ENCODE measurements at places on chromosomes 7 and 10.

- DNase-seq = no peak
Observed at GRCh38 chr7:69908454-69908853, 310.2 kb downstream of the AUTS2 start.

DNA sequence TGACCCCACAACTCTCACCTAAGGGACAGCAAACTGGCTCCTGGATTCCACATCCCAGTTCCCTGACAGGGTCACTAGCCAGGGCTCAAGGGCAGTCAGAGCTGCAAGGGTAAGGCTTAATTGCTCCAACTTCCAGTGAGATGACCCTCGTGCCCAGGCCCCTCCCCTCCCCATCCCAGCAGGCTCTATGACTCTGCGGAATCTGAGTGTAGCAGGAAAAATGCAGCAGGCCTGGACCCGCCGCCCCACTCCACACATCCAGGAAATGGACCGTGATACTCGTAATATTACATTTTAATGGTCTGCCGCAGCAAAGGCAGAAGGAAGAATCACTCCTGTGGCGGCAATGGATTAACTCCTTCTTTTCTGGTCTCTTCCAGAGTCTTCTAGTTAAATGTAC, 91.7 kb upstream of the CHST15 start:
- DNase-seq = no peak

- no peak for DNase-seq
Observed at GRCh38 chr10:29719281-29719675, 84.5 kb upstream of the SVIL start.

DNA sequence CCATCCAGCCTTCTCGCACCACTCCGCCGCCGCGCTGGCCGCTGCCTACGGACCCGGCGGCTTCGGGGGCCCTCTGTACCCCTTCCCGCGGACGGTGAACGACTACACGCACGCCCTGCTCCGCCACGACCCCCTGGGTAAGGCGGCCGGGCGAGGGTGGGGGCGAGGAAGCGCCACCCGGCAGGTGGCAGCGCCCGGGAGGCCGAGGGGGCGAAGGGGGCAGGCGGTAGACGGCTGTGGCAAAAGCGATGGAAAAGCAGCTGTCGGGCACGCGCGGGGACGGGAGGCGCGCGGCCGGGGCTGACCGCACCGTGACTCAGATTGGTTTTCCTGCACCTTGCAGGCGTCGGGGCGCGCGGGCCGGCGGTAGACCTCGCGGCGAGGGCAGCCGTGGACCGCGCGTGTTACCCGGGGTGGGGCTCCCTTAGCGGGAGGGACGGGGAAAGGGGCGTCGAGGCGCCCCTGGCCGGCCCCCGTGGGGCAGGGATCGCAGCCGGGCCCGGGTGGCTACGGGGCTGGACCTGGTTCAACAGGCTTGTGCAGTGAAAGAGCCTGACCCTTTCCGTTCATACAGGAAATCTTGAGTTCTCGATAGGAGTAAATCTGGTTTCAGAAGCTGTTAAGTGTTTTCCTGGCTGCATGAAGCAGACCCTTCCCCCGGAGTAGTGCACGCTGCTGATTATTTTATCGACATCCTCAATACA, 608 bp downstream of the HHEX start:
- peak; percentile 85 for DNase-seq

DNA sequence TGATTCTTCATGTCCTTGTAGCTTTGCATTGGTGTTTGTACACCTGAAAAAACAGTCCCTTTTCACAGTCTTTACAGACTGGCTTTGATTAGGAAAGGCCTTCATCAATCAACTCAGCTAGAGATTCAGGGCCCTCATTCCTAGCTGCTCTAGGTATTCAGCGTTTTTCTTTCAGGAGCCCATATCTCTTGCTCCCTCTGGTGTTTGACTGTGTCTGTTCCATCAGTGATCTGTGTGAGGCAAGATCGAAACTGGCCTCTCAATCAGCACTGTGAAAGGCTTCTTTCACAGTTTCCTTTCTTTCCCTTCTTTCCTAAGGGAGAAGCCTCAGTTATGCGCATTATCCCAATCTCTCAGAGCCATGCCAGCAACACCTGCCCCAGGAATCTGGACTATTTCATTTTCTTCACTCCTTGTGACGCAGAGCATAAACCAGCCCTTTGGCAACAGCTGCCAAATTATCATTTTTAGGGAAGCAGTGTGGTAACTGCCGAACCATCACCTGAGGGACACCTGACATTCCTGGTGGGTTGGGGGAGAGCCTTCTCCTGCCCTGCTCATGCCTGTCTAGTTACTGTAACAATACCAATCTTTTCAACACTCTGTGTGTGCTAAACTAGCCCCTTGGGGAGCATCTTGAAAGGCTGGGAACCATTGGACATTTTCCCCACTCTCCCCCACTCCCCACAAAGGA, 75.7 kb upstream of the CCDC71L start:
- DNase-seq = no peak

DNA sequence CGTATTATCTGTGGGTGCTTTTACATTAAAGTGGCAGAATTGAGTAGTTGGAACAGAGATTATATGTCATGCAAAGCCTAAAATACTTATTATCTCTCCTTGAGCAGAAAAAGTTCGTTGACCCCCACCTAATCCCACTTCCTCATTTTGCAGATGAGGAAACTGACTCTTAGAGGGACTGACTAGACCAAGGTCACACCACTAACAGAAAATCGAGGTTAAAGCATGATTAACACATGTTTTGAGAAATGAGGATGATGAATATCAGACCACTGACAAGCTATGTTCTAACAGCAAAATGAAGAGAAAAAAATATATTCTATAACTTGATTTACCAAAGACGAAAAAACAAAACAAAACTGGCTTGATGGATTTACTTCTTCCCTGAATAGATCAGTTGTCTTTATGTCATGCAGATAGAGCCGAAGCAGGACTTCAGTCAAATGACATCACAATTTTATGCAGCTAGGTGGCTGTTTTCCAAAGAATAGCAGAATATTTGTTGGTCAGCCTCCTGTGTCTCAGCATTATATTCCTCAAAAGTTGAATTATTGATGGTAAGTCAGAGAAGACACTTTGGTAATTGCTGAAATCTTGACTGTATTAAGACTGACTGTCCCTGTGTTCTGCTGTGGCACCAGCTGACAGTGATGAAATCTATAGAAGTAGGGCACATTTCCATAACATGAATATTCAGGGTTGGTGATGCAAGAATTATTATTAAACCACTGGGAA, 24.2 kb upstream of the SMIM30 start:
- DNase-seq = no peak

- DNase-seq = peak; percentile 91
Observed at GRCh38 chr7:50212666-50213621, 91.6 kb upstream of the IKZF1 start.

DNA sequence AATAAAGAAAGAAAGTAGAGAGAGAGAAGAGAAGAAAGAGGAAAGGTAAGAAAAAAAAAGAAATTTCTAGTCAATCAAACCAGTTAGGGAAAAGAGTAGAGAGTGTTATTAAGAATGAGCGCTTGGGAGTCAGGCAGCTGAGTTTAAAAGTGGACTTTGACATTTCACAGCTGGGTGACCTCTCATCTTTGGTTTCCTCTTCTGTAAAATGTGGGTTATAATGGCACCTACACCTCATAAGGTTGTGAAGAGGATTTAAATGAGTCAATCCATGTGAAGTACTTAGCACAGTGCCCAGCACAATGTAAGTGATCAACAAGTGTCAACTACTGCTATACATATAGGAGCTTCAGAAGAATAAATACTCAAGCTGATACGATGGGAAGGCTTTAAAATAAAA, 12.2 kb downstream of the HOXA1 start:
- no peak for DNase-seq

GRCh38 chr10:50275650-50276235, 24.4 kb upstream of the ASAH2 start:
- peak; percentile 11 for DNase-seq

GRCh38 chr7:2460188-2460587, 16.0 kb downstream of the GRIFIN start:
- DNase-seq = no peak

DNA sequence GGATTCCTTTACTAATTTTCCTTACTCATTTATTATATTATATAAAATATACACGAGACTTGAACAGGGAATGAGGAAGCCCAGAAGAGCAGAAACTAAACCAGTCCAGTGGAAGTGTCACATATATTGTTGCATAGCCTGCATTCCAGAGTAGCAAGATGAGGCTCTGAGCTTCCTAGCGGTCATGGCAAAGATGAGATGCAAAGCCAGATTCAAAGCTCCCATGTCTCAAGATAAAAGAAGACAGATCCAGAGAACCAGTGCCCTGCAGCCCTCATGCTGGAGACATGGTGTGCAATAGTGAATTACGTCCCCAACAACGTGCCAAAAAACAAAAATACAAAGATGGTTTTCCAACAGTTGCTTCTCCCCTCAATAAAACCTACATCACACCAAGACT, 59.7 kb downstream of the COBL start:
- DNase-seq = no peak

GRCh38 chr10:102962267-102962666, 44.2 kb downstream of the CNNM2 start:
- DNase-seq = no peak

GRCh38 chr7:107049971-107050532, 5.5 kb downstream of the PRKAR2B start:
- no peak for DNase-seq

- DNase-seq = no peak
Observed at GRCh38 chr10:1141261-1141660, 85.1 kb downstream of the WDR37 start.

DNA sequence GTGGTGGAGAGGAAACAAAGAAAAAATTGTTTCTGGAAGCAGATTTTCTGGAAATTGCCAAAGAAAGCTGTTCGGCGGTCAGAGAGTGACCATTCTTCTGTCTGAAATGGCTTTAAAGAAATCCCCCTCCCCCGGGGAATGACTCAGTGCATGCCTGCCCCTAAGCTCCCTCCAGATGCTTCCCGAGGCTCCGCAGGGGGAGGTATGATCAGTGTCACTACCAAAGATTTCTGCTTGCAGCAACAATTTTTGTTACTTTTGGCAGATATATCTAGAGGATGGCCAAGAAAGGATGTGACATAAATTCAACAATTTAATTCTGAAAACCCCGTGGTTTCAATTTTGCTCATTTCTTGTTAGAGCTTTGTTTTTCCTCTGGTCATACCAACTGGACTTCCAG, 163.9 kb downstream of the JCAD start:
- DNase-seq = no peak

DNA sequence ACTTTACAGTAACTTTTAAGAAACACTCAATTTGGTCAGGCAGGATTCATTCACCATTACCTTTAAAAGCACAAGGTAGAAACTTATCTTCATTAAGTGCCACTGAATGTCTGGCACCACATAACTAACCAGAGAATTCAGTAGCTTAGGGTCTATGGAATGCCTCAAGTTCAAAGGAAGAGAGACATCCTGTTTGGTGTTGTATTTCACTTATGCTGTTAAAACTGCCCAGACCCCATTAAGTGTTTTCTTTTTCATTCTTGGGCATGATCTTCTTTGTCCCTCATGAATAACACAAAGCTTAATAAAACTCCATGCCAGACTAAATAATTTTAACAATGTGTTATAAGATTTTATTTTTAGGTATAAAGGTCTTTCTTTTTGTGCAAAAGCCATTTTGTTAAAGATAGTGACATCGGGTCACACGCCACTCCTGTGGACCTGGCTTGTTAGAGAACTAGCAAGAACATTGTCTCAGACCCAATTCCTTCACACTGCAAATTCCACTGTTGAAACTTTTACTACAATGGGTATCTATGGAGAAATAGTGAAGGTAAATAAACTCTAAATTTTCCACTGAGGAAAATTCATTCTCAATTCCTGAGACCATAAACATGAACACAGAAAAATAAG, 221.0 kb downstream of the TWIST1 start:
- no peak for DNase-seq

GRCh38 chr10:127863231-127863825, 29.4 kb downstream of the CLRN3 start:
- no peak for DNase-seq

- no peak for DNase-seq
Observed at GRCh38 chr7:44729949-44730590, 18.6 kb upstream of the ZMIZ2 start.

DNA sequence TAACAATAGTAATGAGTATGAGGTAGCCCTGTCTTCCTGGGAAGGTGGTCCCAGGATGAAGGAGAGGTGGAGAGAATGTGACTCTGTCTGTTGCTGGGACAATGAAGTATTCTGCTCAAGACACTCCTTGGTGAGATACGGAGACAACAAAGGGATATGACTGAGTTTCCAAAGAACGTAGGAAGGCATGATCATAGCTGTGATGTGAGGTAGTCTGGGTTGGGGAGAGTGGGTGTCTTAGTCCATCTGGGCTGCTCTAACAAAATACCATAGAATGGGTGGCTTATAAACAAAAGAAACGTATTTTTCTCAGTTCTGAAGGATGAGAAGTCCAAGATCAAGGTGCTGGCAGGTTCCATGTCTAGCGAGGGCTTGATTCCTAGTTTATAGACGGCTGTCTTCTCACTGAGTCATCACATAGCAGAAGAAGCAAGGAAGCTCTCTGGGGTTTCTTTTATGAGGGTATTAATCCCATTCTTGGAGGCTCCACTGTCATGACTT, 84.9 kb upstream of the RHOBTB1 start:
- no peak for DNase-seq

- DNase-seq = no peak
Observed at GRCh38 chr10:86798611-86799010, 42.2 kb downstream of the BMPR1A start.

GRCh38 chr7:151265351-151265931, 16.9 kb upstream of the SMARCD3 start:
- no peak for DNase-seq

- no peak for DNase-seq
Observed at GRCh38 chr10:130801784-130802183, 509.7 kb downstream of the TCERG1L start.

DNA sequence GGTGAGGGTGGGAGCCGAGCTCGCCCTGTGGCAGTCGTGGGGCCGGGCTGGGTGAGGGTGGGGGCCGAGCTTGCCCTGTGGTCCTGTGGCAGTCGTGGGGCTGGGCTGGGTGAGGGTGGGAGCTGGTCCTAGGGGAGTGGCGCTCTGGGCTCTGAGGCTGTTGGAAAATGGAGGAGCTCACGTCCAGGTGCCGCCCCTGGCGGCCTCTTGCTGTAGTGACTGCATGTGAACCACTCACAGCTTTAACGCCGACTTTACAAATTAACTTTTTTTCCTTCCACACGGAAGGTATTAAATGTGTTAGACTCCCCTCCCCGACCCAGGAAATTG, 312.6 kb downstream of the WDR37 start:
- no peak for DNase-seq

GRCh38 chr10:49398000-49398861, 2.3 kb upstream of the DRGX start:
- DNase-seq = no peak

DNA sequence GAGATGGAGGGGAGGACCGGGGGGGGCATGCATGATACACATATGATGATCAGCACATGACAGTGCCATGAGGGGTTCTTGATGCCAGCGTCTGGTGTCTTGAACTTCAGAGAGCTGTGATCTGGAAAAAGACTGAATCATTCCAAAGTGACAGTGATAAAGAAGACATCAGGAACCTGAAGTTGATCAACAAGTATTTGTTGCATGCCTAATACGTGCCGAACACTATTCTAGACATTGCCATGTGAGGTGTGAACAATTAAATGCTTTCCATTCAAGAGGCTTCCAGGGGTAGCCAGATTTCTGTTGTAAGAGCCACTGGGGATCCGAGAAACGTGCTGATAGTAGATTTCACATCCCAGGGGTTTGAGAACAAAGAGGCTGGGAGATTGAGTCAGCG, 6.2 kb downstream of the MCM10 start:
- no peak for DNase-seq

All from bone marrow (tissue), 2 donors.